NCI-H69 (cell line): ENCODE measurements at places on chromosomes 5 and 9.
A peak's percentile ranks its signal among the peaks of the same experiment; 100 is the strongest.

GRCh38 chr5:138606378-138607064, 31.3 kb upstream of the HSPA9 start:
- no peak for DNase-seq

DNA sequence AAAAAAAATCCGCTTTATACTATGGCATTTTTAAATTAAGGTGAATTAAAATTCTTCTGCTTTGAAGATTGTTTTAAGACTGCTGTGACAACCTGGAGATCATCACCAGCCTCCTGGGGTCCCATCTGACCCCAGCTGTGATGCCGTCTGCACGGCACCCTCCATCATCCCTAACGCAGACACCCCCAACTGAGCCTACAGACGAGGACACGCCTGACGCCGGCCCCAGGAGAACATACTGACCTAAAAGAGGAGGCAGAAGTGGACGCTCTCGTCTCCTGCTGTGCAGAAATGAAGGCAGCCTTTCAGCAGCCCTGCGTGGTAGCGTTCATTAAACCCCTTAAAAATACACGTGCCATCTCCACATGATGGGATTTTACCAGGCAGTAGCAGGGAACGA, 125.6 kb upstream of the PPP1R26 start:
- peak; percentile 71 for DNase-seq

- DNase-seq: peak; percentile 13
Measured at GRCh38 chr5:153572411-153573145, 82.1 kb downstream of the GRIA1 start.

DNA sequence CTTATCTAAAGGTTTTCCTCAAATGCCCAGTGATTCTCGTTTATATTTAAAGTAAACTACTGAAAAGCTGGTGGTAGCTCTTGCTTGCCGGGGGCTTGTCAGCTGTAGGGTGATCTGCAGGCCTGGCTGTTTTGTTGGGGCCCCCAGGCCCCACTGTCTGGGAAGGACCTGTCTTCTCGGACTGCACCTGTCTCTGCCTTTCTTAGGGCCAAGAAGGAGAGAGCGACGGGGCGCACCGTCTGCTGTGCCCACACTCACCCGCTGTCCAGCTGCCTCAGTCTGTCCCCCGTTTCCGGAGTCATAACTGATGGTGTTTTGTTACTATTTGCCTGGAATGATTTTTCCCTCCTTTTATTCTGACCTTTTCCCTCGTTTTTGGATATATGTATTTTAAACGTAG, 94.1 kb upstream of the CACNA1B start:
- no peak for DNase-seq

DNA sequence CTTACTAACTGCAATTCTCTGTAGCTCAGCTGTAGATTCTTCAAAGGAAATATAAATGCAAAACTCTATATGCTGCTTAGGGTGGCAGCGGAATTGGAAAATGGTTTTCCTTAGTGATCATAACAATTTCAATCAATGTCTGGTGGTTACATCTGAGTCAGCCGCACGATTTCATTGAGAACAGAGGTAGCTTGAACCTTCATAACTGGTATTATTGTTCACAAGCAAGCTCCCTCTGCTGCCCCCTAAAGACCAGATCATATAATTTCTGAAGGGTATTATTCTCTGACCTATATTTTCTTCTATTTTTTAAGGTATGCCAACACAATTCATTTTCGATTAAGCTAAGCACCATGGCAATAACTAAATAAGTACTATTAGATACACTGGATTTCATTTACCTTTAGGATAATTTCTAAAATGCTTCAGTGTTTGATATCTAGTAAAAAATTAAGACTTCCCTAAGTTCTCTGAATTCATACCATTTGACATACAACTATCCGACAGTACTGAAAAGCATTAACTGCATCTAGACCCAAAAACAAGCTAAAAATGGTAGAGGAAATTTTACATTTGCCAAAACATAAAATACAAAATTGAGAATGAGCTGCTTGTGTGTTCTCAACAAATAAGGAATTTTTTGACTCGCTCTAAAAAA, 181.1 kb upstream of the SPEF2 start:
- DNase-seq: peak; percentile 70

DNA sequence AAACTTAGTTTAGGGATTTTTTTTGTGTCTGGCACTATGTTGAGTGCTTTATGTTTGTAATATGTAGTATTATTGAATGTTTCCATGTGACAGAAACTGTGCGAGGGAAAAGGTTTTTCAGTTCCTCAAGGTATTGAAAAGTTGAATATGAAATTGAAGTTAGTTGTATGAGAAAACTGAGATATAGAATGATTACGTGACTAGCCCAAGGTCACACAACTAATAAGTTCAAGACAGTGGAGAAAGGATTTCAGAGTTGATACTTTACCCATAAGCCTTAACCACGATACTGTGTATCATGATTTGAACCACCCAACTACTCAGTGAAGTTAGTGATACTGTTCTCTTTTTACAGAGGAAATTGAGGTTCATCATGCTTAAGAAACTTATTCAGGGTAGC, 5.7 kb downstream of the NIPBL start:
- DNase-seq: no peak

GRCh38 chr5:54644226-54644625, 126.7 kb downstream of the SNX18 start:
- no peak for DNase-seq

DNA sequence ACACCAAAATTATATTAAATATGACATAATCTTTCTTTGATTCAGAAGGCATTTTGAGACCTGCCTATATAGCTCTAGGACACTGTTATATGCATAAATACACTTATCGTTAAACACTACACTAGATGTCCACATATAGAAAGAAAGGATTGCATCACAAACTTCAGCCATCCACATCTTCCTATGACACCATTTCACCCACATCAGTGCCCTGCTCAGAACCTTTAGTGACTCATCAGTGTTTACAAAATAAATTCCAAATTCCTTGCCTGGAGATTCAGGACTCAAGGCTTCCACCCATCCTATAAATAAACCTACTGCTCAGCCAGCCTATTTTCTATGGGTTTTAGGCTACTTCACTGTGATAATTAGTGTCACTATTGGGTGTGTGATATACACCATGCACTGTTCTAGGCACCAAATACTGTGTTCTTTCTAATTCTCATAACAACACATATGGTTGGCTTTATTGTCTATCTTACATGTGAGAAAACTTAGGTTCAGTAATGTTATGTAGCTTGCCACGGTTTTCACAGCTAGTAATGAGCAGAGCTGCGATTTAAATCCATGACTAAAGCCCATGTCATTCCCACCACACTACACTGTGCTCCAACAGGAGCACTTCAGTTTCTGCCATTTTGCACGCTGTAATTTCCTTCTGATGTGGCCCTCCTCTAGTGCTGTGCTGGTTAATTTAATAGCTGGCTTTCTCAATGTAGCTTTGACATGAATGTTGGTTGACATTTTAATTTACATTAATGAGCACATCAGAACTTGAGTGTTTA, 103.3 kb downstream of the SREK1 start:
- DNase-seq: no peak

- no peak for DNase-seq
Measured at GRCh38 chr5:81393430-81393782, 528 bp downstream of the ACOT12 start.

DNA sequence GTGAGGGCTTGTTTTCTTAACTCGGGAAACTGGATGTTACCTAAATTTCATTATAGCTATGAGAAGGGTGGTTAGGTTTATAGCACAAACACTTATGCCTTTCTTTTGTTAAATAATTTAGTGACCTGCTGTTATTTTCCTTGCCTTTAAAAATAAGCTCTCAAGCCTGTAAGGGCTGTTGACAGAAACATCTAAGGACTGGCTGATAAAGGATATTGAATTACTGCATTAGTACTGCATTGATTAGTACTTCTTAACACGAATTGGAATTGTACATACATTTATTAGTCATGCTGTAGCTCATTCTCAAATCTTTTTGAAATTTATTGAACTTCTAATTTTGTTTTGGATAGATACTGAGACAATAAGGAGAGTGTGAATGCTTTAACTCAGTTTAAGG, 85.1 kb upstream of the DHFR start:
- no peak for DNase-seq

- DNase-seq: no peak
Measured at GRCh38 chr9:22401671-22402070, 45.0 kb upstream of the DMRTA1 start.

GRCh38 chr5:1936901-1937300, 54.2 kb upstream of the IRX4 start:
- DNase-seq: no peak

- no peak for DNase-seq
Measured at GRCh38 chr5:139901986-139902385, 106.4 kb downstream of the PSD2 start.

- DNase-seq: no peak
Measured at GRCh38 chr5:110768138-110768860, 29.5 kb downstream of the SLC25A46 start.

DNA sequence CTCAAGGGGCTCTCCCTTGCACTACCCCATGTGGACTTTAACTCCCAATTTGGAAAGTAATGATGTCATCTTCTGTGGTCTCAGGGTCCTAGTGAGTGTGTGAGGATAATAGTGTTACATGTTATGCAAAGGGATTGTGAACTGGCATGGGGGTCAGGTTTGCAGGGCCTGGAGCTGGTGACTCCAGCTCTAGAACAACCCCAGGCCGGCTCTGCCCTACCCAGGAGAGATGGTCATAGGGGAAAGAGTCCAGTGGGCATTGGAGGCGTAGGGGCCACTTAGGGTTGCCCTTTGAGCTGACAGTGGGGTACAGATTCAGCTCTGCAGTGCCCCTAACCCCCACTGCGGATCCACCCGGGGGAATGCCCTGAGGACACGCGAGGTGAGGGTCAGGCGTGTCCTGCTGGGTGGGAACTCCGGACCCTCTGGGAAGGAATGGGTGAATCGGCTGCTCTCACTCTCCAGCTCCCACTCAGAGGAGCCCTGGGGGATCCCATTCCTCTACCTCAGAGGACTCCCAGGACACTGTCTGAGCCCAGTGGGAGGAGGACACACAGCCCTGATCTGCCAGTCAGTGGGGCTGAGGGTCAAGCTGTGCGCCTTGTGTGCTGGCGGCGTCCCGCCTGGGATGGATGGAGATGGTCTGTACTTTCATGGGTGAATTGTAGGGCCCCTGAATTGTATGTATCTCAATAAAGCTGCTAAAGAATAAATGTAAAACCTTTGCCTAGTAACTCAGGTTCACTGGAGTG, 2.5 kb upstream of the NKD2 start:
- DNase-seq: no peak

- no peak for DNase-seq
Measured at GRCh38 chr5:123098767-123099513, 9.9 kb downstream of the PRDM6 start.

- DNase-seq: no peak
Measured at GRCh38 chr5:171946000-171946781, 60.2 kb downstream of the FBXW11 start.

DNA sequence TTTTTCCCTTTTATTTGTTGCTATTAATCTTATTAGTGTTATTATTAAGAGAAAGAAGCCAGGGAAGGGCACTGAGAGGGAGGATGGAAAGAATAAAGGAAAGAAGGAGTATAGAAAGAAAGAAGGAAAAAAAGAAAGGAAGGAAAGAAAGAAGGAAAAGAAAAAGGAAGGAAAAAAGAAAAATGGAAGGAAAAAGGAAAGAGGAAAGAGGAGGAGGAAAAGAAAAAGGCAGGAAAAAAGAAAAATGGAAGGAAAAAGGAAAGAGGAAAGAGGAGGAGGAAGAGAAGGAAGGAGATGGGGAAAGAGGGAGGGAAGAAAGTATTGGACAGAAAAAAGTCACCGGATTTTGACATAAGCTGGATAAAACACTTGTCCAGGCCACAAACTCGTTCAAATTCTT, 47.8 kb downstream of the ANXA1 start:
- DNase-seq: no peak

GRCh38 chr5:133525126-133525525, 87.2 kb downstream of the FSTL4 start:
- peak; percentile 59 for DNase-seq

DNA sequence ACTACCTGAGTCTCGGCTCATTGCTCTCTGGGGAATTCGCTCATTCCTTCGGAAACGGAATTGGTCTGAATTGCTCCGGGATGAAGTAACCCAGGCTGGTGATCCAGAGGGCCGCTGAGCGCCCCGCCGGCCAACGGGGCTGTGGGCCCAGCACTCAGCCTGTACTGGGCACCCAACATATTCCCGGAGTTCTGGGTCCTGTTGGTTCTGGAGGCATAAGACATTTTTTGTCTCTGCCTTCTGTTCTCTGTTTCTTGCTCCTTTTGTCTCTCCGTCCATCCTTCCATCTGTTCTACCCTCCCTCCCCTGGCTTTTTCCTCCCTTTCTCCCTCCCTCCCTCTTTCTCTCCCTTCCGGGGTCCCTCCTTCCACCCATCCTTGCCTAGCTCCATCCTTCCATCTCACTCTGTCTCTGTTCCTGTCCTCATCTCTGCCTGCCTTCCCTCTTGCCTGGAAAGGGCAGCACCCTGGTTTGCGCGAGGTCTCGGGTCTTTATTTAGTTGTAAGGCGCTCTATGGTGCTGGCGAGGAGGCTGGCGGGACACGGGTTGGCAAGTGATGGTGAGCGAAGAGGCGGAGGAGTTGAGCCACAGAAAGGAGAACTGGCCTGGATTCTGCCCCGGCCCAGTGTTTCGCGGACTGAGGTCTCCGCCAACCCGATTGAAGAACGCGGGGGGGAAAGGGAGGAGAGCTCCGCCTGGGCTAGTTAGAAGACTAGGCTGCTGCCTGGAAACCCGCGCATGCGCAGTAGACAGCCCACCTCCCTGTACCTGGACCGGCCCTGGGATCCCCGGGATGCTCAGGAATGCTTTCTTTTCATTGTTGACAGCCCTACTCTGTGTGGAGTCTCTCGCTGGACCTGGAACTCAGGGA, 1468.0 kb downstream of the FOXD4L5 start:
- DNase-seq: no peak

DNA sequence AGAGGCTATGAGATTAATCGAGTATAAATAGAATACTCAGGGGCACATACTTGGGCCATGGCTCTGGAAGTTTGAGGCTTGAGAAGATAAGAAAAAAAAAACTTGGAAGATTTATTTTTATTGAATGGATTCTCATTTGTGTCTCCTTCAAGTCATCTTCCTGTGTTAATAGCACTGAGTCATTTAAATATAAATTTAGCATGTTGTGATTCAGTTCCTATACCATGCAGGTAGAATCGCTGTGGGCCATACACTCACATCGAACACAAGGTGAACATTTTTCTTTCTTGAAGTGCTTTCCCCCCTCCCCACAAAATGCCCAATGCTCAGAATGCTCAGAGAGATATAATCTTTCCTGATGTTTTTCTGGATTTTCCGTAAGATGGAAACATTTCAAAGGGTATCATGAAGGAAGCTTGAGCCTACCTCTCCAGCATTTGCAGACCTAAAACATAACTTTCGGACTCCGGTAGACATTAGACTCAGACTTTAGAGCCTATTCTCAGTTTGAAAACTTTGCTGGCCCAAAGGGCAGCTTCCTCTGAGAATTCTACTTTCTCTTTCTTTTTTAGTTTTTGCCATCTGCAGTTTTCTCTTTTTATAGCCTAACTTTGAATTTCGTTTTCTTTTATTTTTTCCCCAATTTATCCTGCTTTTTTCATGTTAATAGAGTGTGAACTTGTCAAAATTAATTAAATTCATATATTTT, 737.6 kb upstream of the NUDT12 start:
- no peak for DNase-seq

GRCh38 chr5:135551593-135552447, 16.1 kb upstream of the NEUROG1 start:
- DNase-seq: peak; percentile 85
